LHCN-M2 (cell line): ENCODE measurements at places on chromosomes 12 and 14.

DNA sequence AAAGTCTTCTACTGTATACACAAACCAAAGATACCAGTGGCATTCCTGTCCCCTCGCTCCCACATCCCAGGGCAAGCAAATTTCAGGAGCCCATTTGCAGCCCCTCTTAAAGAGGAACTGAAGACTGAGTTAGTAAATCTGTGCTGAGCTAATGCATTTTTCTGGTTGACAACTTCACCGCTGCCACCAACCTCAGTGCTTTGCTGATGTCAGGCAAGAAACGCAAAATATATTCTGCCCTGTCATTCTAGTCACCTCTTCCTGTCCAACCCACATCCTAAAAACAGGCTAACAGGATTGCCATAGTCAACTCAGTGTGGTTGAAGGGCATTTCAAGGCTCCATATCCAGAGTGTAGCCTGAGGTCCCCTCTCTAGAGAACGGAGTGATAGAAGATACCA is 59.4 kb upstream of the FICD start:
- DNase-seq: no peak

- DNase-seq: no peak
Measured at GRCh38 chr12:2482938-2483660, 311.7 kb upstream of the FKBP4 start.

- no peak for DNase-seq
Measured at GRCh38 chr14:90447720-90448497, 51.1 kb downstream of the CALM1 start.

- DNase-seq: no peak
Measured at GRCh38 chr14:76964695-76965094, 63.8 kb downstream of the IRF2BPL start.

GRCh38 chr12:41437563-41437962 is 249.4 kb downstream of the PDZRN4 start:
- DNase-seq: no peak

DNA sequence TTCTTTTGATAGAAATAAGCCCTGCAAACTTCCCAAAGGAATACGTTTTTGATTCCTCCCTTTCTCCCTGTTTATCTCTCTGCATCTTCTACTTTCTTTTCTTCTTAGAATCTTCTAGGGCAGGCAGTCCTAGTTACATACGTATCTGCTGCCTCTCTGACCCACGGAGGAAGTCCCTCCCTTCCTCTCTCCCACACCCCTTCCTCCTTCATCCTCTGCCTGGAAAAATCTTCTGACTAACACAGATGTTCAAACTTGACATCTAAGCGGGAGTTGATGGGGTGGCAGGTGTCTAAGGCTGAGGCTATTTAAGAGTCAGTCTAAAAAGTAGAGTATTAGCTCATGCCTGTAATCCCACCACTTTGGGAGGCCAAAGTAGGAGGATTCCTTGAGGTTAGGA is 88.6 kb downstream of the MAP1LC3B2 start:
- DNase-seq: no peak

- DNase-seq: peak; percentile 99
Measured at GRCh38 chr14:61553730-61554641, 141.3 kb upstream of the HIF1A start.

GRCh38 chr12:34398706-34399630 is 376.7 kb downstream of the ALG10 start:
- DNase-seq: no peak

- no peak for DNase-seq
Measured at GRCh38 chr14:48384821-48385220, 709.4 kb upstream of the MDGA2 start.

DNA sequence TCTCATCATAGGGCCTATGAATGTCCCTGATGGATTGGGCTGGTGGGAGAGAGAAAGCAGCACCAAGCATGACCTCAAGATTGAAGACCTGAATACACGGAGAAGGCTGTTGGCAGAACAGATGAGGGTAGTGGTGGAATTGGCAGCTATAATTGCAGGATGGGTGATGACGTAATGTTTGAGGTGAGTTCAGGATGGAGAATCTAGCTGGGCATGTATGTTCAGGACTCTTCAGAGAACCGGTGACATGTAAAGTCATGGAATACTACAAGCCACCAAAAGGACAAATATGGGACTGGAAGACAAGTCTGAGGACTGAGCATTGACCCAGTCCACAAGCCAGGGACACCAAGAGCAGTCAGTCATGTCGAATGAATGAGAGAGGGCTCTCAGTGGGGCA is 999.8 kb upstream of the TMEM132C start:
- DNase-seq: no peak

GRCh38 chr12:30025317-30025716 is 241.6 kb upstream of the TMTC1 start:
- DNase-seq: no peak

- DNase-seq: no peak
Measured at GRCh38 chr14:97106166-97106565, 309.0 kb downstream of the VRK1 start.

DNA sequence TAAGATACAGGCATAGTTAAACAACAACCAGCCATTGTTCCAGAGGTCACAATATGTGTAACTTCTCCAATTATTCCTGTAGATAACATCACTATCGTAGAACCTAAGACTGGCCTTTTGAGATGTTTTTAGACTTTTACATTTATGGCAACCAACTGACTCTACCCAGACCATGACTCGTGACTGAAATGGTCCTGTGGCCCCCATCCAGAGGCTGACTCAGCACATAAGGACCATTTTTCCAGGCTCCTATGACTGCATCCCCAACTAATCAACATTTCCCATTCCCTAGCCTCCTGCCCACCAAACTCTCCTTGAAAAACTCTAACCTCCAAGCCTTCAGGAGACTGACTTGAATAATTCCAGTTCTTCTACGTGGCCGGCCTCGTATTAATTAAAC is 52.6 kb upstream of the NID2 start:
- DNase-seq: peak; percentile 22

DNA sequence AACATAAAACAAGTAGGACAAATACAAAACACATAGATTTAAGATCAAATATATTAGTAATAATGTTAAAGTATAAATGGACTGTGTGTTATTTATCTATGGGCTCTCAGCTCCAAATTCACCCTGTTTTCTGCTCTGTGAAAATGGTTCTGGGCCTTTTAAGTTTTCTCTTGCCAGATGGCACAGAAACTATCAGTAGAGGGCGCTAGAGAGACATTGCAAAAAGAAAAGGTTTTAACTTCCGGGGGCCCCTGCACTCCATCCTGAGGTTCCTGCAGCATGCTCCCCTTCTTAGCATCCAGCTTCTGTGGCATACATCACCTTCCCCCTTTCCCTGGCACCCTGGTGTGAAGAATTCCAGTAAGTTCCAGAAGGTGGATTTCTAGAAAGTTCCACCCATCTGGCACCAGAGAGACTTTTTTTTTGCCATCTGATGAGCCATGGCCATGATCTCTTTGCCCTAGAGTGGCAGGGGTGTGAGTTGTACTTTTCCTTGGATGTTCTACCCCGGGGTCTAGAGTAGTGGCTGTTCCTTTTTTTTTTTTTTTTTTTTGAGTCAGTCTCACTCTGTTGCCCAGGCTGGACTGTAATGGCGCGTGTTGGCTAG is 29.3 kb downstream of the ZCRB1 start:
- no peak for DNase-seq

GRCh38 chr14:51079489-51079888 is 15.4 kb downstream of the TRIM9 start:
- DNase-seq: no peak

DNA sequence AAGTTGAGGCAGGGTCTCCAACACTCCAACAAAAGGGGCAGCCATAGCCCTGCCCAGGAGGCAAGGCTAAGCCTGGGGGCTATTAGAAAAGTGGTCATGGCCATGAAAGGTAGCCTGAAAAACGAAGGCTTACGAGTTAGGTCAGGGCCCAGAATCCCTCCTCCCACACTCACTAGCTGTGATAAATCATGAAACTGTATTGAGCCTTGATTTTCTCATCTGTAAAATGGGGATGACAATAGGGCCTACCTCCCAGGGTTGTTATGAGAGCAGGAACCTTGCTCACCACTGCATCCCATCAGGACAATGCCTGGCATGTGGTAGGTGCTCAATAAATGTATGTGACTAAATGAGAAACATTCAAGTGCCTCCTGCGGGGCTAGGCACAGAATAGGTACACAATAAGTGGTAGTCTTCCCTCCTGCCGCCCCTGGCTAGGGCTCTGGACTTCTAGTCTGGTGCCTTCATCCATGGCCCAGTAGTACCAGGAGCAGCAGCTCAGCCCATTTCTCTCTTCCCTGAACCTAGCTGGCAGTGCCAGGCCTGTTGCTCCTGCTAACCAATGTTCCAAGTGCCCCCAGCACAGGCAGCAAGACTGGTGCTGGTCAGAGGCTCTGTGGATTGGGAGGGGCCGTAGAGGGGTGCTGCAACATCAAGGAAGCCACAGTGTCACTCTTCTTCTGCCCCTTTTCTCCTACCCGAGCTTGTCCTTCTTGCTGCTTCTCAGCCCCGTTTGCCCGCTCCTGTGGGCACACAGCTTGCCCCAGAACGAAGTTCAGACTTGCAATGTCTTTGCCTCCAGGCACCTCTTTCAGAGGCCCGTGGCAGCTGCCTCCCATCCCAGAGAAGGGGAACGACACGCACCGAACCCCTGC is 7.8 kb downstream of the PGF start:
- no peak for DNase-seq

GRCh38 chr14:51455041-51455835 is 196.5 kb upstream of the FRMD6 start:
- DNase-seq: peak; percentile 39

GRCh38 chr12:108815369-108815768 is 42.0 kb downstream of the SSH1 start:
- DNase-seq: no peak

GRCh38 chr12:93404961-93405849 is 27.5 kb downstream of the NUDT4 start:
- DNase-seq: no peak

GRCh38 chr12:83210933-83211332 is 524.2 kb downstream of the TMTC2 start:
- DNase-seq: no peak

DNA sequence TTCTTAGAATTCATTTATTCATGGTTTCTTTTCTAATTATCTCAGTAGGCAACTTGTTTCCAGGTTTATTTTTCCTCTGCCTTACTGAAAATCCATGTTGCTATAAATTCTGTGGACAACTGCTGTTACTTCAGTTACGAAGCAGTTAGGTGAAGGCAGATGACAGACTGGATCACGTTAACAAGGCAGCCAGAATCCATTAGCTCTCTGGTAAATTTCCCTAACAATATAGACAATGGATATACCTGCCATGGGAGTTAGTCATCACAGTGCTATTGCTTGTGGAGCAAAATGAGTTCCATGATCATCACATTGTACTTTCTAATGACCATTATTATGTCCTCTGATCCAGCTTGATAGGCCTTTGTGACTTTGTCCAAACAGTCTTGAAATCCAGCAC is 291.5 kb downstream of the NELL2 start:
- DNase-seq: no peak
